ENCODE measurements at places on chromosomes 6 and 20. TPM values are rescaled to one million over a fixed set of nuclear protein-coding genes. Genes with fewer than 3 reads are reported as not detected.

- DNase-seq = no peak
Observed at GRCh38 chr6:42366999-42367352, 84.8 kb downstream of the TRERF1 start.

- no peak for DNase-seq
Observed at GRCh38 chr6:87312860-87313259, 9.5 kb upstream of the SMIM8 start.

GRCh38 chr6:10332111-10332510, 82.8 kb downstream of the TFAP2A start:
- DNase-seq = no peak

DNA sequence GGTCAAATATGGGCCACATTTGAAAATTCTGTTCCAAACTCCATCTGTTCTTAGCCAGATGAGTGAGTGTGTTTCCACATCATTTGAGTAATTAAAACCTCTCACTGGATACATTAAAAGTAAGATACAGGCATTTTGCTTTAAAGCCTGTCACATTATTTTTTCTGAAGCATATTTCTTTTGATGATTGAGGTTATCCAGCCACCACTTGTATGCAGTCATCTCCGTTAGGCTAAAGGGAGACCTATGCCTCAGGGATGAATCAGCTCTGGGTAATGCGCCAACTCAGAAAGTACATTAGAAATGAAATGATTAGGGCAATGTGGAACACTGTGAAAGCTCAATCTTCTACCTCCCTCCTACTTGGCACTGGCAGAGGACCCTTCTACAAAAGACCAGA, 90.7 kb downstream of the SNAP25 start:
- no peak for DNase-seq

ZC3H12D gene
- 15.2 TPM for polyA plus RNA-seq

GINS1 gene
- 0.85 TPM for polyA plus RNA-seq

DNA sequence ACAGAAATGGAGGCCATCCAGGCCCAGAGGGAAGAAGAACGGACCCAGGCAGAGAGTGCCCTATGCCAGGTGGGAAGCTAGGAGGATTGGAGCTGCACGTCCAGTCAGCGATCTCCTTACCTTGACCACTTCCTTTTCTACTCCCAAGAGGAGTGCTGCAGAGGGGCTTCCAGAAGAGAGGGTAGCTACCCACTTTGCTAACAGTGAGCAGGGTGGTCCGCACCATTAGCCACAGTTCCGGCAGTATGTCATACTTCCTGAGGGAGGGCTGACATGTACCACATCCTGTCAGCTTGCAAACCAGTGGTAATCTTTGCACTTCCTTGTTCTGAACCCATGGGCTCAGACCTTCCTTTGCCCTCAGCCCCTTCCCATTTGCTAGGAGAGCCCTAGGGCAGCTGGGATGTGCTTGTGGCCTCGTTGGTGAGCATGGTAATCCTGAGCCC, 35.4 kb downstream of the CEP250 start:
- peak; percentile 88 for DNase-seq

GRCh38 chr6:167244064-167244960, 46.8 kb upstream of the UNC93A start:
- no peak for DNase-seq

DNA sequence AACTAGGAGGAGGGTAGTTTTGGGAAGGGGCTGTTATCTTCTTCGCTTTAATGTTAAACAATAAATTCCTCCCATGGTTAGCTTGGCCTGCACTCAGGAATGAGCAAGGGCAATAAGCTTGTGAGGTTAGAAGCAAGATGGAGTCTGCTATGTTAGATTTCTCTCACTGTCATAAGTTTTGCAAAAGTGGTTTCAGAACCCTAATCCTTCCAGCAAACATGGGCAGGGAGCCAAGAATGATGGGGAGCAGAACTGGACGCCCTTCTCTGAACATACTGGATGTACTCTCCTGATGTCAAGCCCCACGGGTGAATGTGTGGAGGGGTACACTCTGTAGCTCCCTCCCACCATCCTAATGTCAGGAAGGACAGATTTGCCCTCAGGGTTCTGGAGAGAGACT, 22.3 kb downstream of the C6orf163 start:
- DNase-seq = no peak

KHDC1 gene
- polyA plus RNA-seq = 1.7 TPM

DNA sequence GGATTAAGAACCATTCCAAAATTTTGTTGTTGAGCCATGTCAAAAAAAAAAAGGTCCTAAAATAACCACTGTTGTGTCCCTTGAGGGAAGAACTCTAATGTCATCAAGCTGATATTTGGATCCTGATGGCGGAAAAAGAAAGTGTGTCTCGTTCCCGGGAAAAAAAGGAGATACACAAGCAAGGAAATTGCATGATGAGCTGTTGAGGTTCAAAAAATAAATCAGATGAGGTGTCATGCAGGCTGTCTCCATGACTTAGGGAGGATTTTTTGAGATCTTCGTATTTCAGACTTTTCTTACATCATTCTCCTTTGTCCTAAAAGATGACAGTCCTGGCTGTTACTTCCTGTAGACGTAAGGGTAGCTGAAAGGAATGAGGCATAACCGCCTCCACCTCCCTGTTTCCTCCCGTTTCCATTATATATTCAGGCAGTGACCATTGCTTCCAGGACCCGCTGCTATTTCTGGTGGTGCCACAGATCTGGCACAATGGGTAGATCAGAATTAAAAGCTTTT, 117.3 kb upstream of the TNFAIP3 start:
- no peak for DNase-seq

LY6G6C gene
- not detected for polyA plus RNA-seq

ZNF831 gene
- polyA plus RNA-seq = 1.2 TPM

BANF2 gene
- not detected for polyA plus RNA-seq

DNA sequence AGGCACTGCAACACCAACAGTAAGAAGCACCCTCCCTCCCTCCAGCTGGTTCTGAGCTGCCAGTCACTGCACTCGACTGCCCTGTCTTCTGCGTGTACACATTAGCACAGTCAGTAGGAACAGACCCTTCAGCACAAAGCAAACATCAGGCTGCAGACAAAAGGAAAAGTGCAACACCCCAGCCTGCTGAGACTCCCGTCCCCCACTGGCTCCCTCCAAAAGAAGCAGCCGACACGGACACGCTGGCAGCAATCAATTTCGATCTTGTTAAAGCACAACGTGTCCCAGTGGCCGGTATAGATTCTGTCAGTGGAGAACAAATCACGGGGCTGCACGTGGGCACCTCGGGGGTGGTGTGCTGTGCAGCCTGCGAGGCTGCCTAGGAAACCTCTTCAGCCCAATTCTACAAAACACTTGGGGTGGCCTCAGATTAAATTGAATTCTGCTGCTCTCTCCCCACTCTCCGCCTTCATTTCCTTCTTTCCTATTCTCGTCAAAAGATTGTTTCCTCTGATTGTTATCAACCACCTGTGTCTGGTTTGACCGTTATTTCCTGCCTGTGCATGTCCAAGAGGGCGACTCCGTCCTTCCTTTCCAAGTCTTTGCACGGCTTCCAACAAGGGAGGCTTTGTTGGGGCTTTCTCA, 38.7 kb downstream of the TRAF3IP2 start:
- DNase-seq = no peak

- no peak for DNase-seq
Observed at GRCh38 chr6:101203664-101204063, 189.8 kb upstream of the GRIK2 start.

DNA sequence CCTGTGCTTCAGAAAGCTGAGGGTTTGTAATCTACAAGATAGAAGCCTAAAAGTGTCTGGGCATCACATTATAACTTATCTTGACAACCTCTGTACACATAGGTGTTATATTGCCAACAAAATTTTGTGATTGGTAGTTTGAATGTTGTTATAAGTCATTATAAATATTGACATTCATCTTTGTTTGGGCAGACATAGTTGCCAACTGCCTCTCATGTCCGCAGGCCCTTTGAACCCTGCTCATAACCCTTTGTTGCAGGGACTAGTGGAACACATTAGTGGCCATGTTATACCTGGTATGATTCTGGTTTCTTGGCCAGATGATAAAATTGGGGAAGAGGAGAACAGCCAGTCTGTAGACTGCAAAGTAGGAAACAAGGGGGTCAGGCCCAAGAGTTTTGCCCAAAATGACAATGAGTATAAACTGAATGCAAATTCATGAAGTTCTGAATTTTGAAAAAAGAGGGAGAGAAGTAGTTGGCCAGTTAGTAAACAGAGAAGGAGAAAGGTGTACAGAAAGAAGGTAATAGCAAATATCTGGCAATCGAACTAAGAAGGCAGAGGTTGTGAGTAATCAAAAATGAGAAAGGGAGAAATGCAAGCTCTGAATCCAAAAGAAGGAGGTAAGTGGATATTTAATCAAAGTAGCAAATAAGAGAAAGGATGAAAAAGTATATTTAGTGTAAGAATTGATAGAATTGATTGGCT, 21.6 kb upstream of the LMBRD1 start:
- DNase-seq = no peak

DNA sequence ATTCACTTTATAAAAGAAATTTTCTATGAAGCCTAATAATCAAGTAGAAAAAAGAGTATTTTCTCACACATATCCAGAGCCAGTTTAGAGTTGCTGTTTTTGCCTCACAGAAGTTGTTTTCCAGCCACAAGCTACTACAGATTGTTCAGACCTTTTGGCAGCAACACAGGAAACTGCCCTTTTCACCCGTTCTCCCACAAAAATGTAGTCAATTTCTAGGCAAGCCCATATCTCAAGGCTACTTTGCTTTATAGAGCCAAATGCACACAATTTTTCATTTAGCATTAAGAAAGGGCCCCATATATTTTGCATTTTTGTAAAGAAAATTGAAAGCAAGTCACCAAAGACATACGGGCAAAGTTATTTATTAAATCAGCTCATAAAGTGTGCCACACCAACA, 49.5 kb downstream of the EPB41L2 start:
- DNase-seq = no peak

- no peak for DNase-seq
Observed at GRCh38 chr6:96626759-96627364, 63.9 kb downstream of the FHL5 start.

- DNase-seq = peak; percentile 23
Observed at GRCh38 chr20:47204008-47204849, 152.3 kb downstream of the ZMYND8 start.

DNA sequence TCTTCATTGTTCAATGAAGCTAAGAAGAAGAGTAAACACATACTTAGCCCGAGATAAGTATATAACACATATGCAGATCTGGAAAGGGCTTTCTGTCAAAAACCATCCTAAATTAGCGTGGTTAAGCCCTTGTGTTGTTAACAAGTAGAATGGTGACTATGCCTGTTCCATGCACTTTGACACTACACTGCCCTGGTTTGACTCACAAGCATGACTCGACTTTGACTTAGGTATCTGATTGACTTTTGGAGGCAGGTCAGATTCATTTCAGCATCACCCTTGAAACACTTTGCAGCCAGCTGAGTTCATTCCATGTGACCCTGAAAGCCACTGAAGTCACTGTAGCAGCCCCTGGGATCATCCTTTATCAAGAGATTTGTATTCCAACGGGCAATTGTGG, 239.8 kb downstream of the TBX18 start:
- no peak for DNase-seq

DNA sequence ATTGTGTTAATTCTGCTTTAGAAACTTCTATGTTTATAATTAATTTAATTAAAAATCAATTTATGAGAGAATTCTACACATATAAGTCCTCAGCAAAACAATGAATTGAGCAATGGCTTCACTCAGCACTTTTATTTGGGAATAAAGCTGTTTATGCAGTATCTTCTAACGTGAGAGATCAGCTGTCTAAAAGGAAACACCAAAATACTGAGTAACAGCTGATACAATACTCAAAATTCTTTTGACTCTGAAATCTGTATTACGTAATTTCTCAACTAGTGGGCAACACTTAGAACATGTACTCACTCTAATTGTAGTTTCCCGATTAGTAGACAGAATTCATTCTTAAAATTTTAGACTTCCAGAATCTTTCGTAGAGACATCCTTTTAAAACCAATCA, 49.8 kb downstream of the MAP3K7 start:
- no peak for DNase-seq

DNA sequence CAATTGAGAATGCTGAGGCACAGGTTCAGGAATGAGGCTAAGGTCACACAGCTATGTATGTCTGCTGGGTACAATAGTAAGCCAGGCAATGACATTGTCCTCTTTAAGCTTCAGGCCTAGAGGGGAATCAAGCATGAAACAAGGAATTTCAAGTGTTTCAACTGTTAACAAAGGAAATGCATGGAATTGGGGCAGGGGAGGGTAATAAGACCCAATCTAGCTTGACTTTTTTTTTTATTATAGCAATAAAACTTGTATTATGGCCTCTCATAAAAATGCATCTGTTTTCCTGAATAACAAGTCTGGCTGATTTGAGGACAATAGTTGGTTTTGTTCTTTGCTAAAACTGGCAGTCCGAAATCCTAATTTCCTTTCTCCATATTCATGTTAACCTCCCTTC, 336.7 kb downstream of the CBLN4 start:
- no peak for DNase-seq

NKAPL gene
- 1.4 TPM for polyA plus RNA-seq

GRCh38 chr20:23702021-23702420, 13.2 kb upstream of the CST4 start:
- no peak for DNase-seq

DNA sequence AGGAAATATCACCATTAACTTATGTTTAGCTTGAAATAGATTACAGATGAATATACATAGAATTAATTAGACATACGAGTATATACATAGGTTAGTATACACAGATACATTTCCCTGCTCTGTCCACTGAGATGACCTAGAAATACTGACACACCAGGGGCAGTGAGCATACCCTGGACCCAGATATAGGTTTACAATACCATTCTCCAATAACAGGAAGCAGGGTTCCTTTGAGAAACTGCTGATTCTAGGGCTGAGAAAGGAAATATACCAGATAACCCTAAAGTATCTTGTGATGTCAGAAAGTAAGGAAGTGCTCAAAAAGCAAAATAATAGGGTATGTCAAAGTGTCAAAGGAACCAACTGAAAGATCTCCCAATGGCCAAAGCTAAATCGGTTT, 322.5 kb downstream of the HAO1 start:
- DNase-seq = no peak

TRIM10 gene
- 0.06 TPM for polyA plus RNA-seq

All from spleen (tissue), 13 donors.